Liver (tissue), 10 donors: ENCODE measurements at places on chromosomes 7 and 10. TPM values are rescaled to one million over a fixed set of nuclear protein-coding genes. Genes with fewer than 3 reads are reported as not detected.

- DNase-seq: no peak
Measured at GRCh38 chr10:28587970-28588290, 55.0 kb downstream of the WAC start.

Gene TMEM72
- total RNA-seq: not detected

GRCh38 chr7:15801551-15801950, 115.1 kb upstream of the MEOX2 start:
- no peak for DNase-seq

GRCh38 chr7:110698576-110698975, 392.4 kb upstream of the LRRN3 start:
- no peak for DNase-seq

Gene RBM20
- 0.08 TPM for total RNA-seq
